ENCODE measurements at places on chromosomes 13 and 19.

GRCh38 chr13:96075953-96076543 lies 13.9 kb upstream of the HS6ST3 start:
- DNase-seq: peak; percentile 18

DNA sequence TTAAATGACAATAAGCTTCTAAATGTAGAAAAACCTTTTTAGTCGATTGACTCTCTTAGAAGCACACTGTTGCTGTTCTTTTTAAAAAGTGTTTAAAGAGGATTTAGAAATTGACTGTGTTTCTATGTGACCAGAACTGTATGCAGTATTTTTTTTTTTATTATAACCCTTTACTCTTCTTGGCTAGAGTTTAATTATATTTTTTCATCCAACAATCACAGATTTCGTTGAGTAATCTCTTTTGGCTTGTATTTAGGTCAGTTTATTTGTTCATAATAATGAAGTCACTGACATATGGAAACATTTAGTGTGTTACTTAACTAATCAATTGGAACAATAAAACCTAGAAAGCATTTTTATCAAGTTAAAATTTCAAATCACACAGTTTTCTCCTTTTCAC lies 19.9 kb downstream of the CSNK1A1L start:
- no peak for DNase-seq

DNA sequence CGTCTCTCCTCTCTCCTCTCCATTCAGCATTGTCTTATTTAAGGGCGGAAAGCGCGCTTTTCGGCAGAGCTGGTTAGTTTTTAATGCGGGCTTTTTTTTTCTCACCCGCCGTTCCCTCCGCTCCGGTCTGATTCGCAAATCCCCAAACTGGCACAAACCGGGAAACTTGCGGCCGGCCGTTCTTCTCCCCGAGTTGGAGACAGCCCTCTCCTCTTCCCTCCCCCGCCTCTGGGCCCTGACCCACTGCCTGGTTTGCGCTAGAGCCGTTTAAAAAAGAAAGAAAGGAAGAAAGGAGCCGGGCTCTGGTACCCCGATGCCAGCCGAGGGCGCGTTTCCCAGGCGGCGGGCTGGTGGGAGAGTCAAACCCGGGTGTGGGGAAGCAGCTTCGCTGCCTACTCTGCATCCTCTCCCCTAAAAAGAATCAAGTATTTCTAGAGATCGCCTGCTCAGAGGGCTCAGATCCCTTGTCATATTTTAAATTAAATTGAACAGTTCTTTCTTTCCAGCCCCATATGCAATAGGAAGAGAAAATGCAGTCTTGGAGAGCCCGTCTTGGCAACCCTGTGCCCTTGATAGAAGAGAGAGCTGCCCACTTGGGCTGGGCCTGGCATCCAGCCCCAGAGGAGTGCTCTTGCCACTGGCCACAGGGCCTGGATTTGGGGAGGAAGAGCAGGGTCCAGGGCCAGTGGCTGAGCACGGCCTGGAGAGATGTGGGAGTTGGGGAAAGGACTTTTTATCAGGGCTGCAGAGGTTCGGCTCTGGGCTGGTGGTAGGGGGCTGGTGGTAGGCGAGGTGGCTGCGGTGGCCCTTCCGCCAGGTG lies 19.0 kb downstream of the NFIX start:
- no peak for DNase-seq

DNA sequence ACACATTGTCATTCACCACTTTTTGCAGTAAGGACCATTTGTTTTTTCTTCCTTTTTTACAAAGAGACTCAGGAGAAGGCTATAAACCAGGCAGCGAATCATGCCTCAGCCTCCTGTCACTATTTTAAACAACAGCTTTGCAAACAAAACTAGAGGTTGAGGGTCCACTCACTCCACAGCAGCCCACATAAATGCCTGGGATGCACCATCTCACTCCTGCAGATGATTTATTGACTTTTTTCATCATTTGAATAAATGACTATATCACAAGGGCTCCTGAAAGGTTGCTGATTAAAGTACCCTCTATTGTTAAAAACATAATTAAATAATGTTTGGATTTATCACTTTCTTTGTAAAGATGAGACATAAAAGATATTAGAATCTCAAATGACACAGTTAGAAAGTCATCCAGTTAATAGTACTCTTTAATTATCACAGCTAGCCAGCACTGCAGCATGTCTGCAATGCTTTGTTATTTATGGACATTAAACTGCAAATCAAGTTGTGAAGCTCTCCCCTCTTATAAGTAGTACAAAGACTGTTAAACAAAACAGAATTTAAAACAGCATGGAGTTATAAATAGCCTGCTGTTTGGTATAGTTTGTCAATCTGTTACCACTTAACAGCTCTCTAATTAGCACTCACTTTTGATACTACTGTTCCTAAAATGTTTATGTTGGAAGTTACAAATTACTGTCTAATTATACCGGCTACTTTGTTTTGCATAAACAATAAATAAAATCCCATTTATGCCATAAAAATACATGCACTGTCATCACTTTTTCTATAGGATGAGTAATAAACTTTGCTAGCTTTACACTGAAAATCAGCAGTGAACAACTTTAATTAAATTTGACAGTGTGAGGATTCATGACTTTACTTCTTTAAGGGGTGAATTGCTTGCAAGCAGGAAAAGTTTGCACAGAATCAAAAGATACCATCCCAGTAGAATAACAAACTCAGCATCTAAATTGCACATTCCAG lies 853.2 kb downstream of the UQCRFS1 start:
- DNase-seq: no peak

- DNase-seq: no peak
These were observed 5.4 kb upstream of the CDC37 start for GRCh38 chr19:10408511-10409283.

- DNase-seq: no peak
These were observed 3.4 kb downstream of the TBXA2R start for GRCh38 chr19:3603121-3603811.

DNA sequence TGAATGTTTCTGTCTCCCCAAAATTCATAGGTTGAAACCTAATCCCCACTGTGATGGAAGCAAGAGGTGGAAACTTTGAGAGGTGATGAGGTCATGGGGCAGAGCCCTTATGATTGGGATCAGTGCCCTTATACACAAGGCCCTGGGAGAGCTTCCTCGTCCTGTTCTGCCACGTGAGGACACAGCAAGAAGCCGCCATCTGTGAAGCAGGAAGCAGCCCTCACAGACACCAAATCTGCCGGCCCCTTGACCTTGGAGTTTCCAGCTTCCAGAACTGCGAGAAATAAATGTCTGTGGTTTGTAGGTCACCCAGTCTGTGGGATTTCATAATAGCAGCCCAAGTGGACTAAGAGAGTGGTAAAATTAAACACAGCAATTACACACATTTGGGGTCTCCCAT lies 737.4 kb downstream of the UQCRFS1 start:
- no peak for DNase-seq

GRCh38 chr13:44373247-44373600 lies 400 bp upstream of the SERP2 start:
- no peak for DNase-seq

- no peak for DNase-seq
These were observed 13.3 kb downstream of the CD70 start for GRCh38 chr19:6577476-6578125.

DNA sequence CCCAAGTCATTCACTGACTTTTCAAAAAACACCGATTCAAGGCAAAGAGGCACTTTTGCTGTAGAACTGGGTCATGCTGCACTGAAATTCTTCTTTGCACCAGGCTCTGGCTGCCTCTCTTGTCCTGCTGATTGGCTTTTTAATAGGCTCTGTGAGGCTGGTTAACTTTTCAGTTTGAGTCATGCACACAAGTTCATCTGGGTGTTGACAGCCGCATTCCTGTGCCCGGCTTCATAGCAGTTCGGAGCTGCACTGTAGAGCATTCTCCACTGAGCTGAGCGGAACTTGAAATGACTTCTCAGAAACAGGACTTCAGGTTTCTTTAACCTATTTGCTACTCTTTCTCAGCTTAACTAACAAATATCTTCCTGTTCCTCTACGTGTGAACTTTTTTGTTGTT lies 978.3 kb downstream of the UQCRFS1 start:
- DNase-seq: no peak

GRCh38 chr19:17246681-17247425 lies 1.1 kb upstream of the NR2F6 start:
- DNase-seq: no peak

GRCh38 chr19:11453468-11454341 lies 18.3 kb downstream of the PRKCSH start:
- DNase-seq: no peak

DNA sequence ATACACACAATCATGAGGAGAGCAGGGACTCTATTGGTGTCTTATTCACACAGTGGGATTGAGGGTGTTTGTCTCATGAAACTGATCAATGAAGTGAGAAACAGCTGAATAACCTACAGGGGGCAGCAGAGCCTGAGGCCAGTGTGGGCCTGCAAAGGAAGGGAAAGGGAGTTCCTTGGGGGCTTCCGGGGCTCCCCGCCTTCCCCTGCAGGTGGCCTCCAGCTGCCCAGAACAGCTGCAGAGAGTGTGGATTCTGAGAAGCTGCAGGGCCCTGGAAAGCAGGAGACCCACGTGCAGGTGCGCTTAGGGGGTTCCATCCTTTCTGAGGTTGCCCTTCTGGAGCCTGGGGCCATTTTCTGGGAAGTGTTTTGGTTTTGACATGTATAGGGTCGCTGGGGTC lies 20.1 kb downstream of the ZNF763 start:
- peak; percentile 40 for DNase-seq

DNA sequence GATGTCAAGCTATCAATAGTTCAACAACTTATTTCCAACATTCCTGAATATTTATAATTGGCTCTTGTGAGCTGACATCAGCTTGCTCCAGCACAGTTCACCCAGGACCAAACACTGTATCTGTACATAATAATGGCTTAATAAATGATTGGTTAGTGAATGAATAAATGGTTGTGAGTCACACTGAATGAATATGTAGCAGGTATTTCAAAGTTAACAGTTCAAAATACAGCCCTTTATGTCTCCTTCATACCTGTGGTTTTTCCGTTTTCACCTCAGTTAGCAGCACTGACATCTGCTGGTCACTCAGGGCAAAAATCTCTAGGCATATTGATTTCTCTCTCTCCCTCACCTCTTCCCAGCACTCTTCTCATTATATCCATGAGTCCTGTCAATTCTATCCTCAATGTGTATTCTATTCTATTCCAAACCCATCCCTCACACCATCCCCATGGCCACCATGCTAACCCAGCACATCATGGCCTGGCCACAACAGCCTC lies 76.3 kb downstream of the PEG3 start:
- no peak for DNase-seq

DNA sequence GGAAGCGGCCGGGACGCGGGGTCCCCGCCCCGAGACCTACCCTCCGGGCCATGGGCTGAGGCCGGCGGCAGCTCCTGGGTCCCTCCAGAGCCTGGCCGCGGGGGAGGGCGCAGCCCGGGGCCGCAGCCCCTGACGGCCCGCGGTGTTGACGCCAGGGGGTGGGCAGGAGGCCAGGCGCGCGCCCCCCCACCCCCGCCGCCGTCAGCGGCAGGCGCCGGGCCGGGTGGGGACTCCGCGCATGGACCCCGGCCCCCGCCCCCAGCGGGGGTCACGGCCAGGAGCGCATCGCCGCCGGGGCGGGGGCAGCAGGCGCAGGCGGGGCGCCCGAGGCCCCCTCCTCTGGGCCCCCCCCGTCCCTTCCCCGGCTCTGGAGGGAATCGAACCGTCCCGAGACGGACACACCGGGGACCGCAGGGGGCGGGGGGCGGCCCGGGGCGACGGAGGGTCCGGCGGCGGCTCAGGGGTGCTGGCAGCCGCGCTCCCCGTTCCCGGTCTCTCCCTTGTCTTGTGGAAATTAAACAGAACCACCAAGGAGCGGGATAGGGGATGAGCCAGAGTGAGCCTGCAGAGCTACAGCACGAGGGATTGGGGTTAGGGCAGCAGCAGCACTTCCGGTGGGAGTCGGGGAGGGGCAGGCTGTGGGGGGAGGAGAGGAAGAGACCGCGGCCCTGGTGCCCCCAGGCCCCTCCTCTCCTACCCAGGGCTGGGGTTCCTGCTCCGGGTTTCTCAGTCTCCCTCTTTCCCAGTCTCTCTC lies at the start of gene MEIS3:
Gene MEIS3 (minus strand): TSS at position 498 of the 754 bp plus-strand sequence. CDS start 446 bp downstream, at position 52.
- no peak for DNase-seq

DNA sequence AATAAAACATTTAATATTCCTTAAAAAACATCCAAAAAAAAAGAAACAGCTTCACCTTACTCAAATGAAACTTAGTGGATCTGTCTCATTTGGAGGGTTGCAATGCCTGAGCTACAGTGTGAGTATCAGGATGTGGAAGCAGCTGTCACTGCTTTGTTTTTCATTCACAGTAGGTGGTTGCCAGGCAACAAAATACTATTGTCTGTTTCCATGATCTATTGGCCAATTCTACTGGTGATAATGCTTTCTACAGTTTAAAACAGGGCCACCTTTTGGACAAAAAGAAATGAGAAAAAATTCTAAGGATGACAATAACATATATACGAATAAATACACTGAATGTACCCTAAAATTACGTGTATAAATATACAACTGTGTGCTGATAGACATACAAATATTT lies 3.0 kb downstream of the ENOX1 start:
- no peak for DNase-seq

DNA sequence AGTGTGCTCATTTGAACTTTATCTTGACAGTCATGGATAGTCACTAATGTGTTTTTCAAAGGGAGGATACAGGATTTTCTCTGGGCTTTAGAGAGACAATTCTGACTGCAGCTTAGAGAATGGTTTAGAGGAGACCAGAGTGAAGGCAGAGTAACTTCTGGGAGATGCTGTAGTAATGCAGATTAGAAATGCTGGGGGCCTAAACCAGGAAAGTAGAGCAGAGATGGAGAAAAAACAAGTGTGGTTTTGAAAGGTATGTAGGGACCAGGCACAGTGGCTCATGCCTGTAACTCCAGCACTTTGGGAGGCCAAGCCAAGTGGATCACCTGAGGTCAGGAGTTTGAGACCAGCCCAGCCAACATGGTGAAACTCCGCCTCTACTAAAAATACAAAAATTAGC lies 18.3 kb upstream of the CEBPA start:
- DNase-seq: no peak

DNA sequence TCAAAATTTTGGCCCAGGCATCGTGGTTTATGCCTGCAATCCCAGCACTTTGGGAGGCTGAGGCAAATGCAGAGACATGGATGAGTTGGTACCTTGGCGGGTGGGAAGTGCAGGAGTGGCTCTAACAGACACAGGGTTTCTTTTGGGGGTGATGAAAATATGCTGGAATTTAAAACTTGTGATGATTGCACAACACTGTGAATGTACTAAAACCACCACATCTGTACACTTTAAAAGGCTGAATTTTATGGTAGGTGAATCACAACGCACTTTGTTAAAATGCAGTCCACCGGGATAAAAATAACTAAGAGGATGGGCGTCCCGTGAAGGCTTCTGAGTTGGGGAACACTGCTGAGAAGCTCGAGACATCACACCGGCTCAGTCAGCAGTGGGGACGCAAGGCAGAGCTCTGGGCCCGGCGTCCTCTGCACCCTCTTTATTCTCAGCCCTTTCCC lies 47.1 kb downstream of the MLLT1 start:
- no peak for DNase-seq

GRCh38 chr19:16226878-16227836 lies 29.4 kb downstream of the AP1M1 start:
- no peak for DNase-seq

DNA sequence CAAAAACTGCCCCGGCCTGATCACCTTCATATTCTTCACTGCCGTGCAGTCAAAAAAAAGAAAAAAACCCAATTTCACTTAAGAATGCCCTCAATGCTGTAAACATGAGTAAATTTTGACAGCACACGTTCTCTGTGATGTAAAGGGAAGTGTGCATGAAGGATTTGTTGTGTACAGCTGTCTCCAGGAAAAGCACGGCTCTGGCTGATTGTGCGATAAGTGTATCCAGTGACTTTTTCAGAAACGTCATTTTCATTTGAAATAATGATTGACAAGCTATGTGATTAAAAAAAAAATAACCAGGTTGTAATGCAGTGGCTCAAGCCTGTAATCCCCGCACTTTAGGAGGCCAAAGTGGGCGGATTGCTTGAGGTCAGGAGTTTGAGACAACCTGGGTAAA lies 39.6 kb downstream of the ANKRD10 start:
- DNase-seq: no peak

Data from RKO (cell line).